ENCODE measurements at places on chromosomes 2 and 18.

DNA sequence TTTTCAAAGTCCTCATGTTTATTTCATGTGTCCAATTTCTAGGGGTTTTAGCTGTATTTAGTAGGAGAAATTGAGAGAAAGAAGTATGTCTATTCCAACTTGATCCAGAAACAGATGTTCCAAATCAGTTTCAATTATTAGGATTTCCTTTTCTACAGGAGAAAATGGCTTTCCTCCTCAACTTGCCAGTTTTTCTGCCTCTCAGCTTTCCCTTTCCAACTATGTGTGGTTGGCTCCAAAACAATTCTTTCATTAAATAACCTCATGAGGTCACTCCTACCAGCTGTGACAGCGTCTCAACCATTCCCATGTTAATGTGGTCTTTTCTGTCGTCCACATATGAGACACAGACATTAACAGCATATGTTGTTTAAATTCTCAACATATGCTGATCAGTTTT, 13.1 kb downstream of the XIRP2 start:
- no peak for DNase-seq

GRCh38 chr2:70396612-70397011, 94.7 kb upstream of the FAM136A start:
- no peak for DNase-seq

DNA sequence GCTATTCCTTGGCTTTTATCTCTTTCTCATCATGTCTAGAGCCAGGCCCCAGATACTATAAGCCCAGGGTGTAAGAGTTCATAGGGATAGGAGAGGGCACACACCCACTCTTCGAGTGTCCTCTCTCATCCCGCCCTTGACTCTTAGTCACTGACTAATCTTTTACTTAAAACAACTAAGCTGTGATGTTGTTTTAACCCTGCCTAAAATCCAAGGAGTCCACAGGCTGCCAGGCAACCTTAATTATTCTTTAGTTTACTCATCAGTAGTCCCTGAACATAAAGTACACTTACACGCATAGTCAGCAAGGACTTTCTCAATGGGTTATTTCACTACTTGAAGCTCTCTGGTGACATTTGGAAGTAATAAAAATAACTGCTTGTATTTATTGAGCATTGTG, 28.4 kb downstream of the GREB1L start:
- DNase-seq: no peak

GRCh38 chr2:152490686-152491455, 155.9 kb downstream of the FMNL2 start:
- DNase-seq: no peak

- no peak for DNase-seq
Measured at GRCh38 chr2:7634409-7634808, 717.2 kb downstream of the RNF144A start.

DNA sequence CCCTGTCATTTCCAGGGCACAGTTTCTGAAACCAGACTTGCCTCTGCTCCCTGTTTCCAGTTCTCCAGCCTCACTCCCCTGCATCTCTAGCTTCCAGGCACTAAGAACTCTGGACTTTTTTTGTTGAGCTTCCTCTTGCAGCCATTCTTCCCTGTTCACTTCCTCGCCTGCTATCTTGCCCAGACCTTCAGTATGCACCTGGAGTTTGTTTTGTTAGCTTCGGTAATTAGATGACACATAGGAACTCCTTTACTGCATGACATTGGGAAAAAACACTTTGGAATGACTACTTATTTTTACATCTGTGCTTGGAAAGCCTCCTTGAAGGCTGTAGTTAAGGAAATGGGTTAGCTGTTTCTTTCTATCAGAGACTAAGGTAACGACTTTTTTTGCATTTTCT, 35.2 kb downstream of the OTOF start:
- no peak for DNase-seq

- DNase-seq: no peak
Measured at GRCh38 chr2:169887120-169887519, 59.9 kb downstream of the UBR3 start.

- no peak for DNase-seq
Measured at GRCh38 chr2:233829193-233830110, 24.9 kb downstream of the HJURP start.

DNA sequence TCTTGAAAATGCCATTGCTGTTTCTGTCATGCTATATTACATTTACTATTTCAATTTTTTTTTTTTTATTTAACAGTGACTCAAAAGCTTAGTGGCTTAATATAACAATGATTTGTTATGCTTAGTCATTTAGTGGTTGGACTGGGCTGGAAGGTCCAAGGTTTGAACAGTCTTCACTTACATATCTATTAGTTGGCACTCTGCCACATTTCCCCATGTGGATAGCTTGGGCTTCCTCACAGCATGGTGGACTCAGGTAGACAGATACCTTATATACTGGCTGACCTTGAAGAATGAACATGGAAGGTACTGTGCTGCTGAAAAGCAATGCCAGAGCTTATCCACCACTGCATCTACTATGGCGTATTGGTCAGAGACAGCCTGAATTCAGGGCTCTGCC, 909.5 kb upstream of the SOX11 start:
- no peak for DNase-seq

DNA sequence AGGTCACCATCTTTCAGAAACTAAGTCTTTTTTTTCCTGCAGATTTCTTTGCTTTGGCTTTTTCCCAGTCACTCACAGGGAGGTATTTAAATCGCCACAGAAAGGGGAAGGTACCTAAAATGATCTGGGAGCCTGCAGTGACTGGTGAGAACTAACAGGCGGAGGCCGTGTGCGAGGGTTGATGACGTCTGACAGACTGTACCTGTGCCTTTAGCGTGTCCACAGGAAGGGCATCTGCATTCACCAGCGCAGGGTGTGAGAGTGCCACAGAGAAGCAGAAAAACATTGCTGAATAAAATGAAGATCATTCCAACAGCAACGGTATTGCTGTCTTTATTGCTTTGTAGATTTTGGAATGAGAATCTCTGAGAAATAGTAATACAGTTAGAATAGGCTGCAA, 5.7 kb downstream of the CTDP1 start:
- no peak for DNase-seq

DNA sequence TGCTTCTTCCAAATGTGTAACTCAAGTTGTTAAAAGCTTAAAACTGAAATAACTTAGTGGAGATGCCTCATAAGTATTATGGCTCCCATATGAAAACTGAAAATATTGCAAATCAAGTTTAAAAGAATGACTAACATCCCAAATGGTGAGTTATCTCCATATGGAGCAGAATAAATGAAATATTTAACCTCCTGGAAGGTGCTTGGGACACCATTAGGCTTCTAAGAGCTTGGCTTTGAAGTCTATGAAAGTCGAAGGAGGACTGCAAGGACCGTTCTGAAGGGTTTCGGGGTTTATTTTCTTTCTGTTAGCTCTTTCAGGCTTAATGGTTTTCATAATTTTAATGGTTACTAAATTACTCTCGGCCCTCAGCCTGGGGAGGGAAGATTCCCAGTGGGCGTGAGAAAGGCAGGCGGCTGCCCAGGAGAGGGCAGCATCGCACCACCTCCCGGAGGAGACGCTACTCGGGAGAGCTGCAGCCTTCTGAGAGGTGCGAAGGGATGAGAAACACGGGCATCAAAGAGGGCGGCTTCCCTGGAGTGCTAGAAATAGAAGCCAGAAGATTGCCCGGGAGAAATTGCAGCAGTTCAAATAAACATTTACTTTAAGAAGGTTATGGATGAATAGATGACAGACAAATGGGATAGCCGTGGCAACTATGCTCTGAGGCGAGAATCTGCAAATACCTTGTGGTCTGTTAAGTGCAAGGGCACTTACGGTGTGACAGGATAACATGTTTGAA, 43.1 kb downstream of the MAP3K19 start:
- DNase-seq: peak; percentile 67

GRCh38 chr2:20506201-20506685, 59.4 kb downstream of the RHOB start:
- no peak for DNase-seq

DNA sequence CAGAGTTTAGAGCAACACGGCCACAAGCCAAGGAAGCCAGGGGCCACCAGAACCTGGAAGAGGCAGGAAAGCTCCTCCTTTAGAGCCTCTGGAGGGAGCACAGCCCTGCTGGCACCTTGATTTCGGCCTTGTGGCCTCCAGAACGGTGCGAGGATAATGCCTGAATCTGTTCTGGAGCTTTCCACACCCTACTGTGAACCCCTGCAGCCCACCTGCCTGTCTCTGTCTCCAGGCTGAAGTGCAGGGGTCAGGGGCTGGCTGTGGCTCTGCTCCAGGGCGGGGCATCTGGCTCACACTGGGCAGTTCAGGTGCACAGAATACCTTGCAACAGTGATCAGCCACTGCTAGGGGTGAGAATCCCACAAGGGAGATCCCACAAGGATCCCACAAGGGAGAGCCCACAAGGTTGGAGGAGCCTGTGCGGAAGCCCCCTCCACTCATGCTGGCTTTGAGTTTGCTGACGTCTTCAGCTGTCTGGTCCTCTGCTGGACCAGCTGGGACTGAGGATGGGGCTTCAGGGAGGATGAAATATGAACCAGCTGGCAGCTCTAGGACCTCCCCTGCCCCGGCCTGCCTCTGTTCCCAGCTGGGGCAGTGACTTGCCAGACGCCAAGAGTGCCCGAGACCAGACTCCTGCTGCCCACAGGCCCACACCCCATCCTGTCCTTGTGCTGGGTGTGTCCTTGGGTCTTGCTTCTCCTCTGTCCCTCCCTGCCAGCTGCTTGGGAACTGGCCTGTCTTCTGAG, 56.4 kb upstream of the OTOS start:
- DNase-seq: no peak

GRCh38 chr2:238104226-238104690, 4.1 kb downstream of the ESPNL start:
- no peak for DNase-seq

DNA sequence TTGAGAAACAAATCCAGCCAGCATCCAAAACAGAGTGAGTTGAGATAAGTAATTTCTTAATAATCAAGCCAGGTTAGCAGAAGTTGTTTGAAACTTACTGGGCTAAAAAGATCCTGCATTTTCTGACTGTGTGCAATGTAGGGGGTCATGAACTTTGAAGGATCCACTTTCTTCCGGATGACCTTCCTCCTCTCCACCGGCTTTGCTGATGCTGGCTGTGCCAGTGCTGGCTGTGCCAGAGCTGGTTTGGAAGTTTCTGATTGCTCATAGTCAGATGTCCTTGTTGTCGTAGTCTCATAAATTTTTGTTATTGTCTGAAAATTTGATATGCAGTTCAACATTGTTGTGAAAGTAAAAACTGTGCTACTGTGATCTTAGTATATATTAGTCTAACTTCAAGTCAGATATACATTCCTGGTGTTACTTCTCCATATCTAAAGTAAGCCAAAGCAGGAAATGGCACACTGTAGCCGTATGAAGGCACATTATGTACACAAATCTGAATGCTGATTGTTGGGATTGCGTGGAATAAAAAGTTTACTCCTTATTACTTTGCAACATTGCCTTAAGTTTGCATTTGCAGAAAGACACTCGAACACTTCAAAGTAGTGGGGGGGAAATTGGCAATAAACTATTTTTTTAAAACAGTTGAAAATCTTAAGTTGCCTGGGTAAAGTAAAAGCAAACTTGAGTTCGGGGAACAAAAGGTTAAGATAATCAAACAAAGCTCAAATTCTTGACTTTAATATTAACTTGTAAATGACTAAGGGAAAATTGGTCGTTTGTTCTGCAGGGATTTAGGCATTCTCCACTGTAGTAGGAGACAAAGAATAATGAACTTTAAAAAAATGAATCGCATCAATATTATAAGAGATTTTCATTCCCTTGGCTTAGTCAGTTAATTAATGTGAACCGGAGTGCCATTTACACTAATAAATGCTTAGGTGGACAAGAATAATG, 6.4 kb downstream of the NEB start:
- DNase-seq: no peak

DNA sequence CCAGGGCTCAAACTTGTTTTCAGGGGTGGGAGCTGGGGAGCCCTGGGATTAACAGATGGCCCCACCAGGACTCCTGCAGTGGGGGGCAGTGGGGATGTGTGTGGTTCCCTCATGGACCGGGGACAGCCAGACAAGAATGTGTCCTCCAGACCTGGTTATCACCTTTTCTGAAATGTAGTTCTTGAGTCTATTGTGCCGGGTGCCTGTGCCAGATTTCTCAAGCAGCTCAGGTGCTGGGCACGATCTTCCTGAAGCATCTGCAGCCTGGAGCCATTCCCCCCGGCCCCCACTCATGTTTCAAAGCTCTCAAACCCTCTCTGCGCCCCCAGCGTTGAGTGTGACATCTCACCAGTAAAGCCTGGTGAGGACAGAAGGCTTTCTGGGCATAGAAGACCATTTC, 48.4 kb upstream of the HAAO start:
- DNase-seq: no peak

GRCh38 chr18:36130039-36130831, 536 bp downstream of the ELP2 start:
- no peak for DNase-seq

- peak; percentile 86 for DNase-seq
Measured at GRCh38 chr2:39128919-39129391, 8.1 kb upstream of the SOS1 start.

DNA sequence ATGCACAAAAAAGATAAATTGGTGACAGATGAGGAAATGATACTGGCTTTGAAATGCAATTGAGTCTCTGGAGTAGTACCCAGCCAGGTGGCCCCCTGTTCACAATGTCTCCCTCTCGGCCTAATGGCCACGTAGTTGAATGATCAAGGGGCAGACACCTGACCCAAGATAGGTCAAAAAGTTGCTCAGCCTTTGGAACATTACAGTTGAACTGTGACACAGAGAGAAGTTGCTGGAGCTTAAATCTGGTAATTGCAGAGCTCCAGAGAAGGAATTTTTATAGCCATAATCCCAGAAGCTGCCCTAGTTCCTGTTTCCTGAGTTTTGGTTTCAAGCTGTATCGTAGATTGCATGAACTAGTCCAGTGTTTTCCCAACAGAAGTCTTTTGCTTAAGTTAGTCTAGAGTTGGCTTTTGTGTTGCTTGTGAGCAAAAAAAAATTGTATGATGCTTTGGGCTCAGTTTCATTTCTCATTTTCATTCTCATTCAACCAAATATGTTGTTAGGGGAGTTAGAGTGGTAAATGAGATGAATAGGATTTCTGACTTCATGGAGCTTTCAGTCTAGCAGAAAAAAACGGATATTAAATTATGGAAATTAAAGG, 117.9 kb downstream of the CSRNP3 start:
- DNase-seq: no peak

- no peak for DNase-seq
Measured at GRCh38 chr2:228590681-228591080, 409.2 kb upstream of the SPHKAP start.

DNA sequence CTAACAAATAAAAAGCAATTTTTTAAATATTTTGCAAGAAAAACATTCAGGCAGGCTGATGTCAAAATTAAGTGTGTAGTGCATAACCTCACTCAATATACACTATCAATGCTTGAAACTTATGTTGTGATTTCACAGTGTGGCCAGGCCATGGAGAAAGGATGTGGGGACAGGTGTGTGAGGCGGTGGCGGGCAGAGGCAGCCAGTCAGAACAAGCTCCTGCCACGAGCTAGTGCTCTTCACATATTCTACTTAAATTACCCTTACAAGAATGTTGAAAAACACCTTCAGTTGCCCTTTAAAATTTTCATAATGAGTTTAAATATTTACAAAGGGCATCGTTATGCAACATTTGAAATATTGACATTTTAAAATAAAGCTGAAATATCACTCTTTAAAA, 43.2 kb downstream of the CYB5A start:
- no peak for DNase-seq

Data from activated CD4-positive, alpha-beta T cell treated with anti-CD3 and anti-CD28 coated beads, Interleukin-2, amount 10 ng/mL, durations not matched to agents 7 days and 5 days (primary cell).